SW480 (cell line): ENCODE measurements at places on chromosomes 7 and 10.

DNA sequence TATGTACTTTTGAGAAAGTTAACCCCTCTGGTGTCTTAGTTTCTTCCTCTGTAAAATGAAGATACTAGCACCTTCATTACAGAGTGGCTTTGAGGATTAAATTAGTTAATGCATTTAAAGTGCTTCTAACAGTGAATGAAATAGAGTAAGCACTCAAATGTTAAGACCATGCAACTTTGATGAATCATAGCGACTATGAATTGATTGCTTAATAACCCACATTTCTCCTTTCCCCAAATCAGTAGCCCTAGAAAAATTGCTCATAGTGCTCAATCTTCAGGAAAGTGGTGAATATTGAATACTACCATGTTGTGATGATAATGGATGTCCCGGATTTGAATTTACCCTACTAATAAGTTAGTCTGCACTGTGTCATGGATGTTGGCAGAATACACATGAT is 48.1 kb downstream of the CD36 start:
- no peak for DNase-seq

DNA sequence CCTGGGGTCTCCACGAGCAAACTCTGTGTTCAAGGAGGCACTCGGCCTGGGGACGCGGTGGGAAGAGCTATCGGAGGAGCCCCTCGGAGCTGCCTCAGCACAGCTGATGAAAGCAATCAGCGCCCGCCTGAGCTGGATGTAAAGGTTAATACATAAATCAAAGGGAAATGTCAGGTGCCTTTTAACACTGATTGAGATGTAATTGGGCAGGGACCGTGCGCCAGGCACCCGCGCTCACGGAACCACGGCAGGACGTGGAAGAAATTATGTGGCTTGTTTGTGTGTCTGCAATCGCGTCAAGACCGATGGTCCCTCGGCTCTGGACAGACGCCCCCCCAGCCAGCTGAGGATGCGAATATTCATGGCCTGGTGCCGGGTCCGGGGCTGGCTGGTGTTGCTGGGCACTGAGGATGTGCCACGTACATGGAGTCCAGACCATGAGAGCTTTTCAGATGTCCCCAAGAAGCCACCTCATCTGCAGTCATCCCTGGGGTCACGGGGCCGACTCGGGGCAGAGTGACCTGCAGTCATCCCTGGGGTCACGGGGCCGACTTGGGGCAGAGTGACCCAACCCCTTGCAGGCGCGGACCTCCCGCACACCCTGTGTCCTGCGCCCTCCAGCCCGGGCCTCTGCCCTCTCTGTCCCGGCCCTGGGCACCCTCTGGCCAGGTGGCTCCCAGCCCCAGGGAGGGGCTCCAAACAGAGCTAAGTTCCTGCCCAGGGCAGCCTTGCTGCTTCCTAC is 15.6 kb downstream of the FOXL3 start:
- no peak for DNase-seq

DNA sequence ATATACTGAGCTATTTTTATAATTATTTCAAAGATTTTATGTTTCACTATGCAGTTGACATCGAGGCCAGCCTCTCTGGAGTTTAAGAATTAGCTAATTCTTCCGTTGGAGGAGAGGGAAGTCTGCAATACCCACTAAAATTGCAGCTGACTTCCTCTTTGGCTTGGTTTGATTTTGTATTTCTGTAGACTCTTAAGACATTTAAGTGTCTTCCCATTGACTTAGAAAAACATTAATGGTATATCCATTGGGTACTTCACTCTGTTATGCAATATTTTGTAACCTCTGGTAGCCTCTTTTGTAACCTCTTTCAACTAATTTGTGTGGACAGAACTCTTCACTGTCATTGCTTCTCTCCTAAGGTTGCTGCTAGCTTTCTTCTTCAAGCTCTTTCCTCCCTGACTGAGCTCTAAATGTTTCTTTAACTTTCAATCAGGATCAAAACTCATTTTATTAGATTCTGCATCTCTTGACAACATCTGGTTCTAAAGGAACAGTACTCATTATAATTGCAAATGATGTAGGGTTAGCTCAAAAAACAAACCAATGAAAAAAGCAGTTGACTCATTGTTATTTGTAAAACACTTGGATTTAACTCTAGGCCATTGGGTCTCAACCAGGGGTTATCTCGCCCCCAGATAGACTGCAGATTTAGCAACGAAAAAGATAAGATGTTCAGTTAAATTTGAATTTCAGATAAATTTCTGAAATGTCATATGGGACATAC is 1.7 kb upstream of the ANKRD22 start:
- DNase-seq, result no peak

DNA sequence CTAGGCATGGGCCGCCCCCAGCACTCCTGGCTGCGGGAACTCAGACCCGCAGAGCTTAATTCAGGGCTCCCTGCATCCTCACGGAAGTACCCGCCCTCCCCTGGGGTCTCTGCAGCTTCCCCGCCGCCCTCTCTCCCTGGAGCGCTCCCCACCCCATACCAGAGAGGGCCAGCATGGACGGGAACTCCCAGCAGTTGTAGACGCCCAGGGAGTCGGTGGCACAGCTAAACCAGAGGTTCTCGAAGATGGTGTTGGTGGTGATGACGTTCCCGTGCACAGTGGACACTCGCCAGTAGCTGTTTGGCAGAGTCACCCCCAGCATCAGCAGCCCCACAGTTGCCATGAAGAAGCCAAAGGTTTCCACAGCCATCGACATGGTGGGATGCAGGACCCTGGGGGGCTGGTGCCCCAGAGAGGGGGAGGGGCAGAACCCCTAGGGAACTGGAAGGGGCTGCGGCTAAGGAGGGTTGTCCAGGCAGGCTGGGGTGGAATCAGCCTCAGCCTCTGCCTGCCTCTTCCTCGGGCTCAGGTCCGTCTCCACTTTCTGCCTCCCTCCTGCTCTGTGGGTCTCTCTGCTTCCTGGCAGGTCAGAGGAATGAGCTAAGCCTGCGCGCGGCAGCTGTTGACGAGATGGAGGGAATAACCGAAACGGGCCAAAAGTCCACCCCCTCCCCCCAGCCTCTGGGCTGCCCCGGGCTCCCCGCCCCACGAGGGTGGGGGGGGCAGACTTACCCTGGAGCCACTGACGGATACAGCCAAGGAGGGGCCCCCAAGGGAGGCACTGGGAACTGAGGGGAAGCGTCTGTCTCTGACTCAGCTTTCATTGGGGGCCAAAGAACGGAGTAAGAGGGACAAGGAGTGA is at the start of gene CLDN15:
Gene CLDN15, minus strand, starts transcription at position 597 of the 862 bp plus-strand sequence. Its CDS starts 221 bp downstream, at position 376.
- no peak for DNase-seq

DNA sequence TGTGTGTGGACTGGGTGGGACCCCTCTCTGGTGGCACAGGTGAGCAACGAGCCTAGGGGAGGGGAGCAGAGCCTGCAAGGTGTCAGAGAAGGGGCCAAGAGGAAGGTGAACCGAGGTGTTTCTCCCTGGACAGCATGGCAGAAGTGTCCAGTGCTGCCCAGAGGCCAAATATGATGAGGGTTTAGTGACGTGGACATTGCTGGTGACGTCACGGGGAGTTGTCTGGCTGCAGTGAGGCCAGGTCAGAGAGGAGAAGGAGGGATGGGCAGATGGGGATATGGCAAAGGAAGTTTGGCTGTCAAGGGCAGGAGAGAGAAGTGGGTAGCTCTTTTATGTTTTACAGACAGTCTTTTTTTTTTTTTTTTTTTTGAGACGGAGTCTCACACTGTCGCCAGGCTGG is 2.6 kb upstream of the ZNF853 start:
- no peak for DNase-seq
